ENCODE measurements at places on chromosomes 11 and 22. TPM values are rescaled to one million over a fixed set of nuclear protein-coding genes. Genes with fewer than 3 reads are reported as not detected.

DNA sequence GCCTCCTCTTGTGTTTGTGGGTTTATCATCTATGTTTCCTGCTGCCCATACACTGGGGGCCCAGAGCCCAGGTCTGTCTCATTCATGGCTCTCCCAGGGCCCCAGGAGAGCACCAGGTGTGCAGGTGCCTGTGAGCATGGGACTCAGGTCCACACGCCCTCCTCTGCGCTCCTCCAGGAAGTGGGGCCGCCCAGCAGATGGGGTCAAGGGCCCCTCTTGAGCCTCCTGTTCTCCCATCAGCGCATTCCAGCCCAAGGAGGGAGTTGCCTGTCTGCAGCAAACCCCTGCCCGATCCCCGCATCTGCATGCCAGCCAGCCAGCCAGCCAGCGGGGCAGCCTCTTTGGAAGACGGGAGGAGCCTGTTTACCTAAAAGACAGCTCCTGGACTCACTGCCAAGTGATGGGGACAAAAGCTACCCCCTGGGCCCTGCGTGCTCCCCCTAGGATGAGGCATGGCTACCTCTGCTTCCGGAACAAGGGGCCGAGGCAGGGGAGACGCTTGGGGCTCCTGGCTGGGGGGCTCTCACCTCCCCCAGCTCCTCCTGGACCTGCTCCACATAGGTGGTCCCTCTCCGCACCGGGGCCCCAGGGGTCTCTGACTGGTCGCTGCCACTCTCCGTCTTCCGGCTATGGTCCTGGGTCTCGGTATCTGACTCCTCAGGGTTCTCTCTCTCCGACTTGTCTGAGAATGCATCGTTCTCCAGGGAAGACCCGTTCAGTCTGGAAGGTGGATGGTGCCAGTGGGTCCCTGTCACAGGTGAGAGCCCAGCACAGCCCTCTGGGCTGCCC is 49.7 kb upstream of the CARS1 start:
- no peak for DNase-seq

Gene TMPRSS5
- total RNA-seq: 0.20 TPM

Gene MS4A12
- not detected for total RNA-seq

- no peak for DNase-seq
These were observed 29.9 kb downstream of the RELT start for GRCh38 chr11:73406131-73406530.

Gene HORMAD2
- total RNA-seq: not detected

Gene CCDC86
- total RNA-seq: 7.4 TPM

Data from hepatocyte (in vitro differentiated cells).